Airway epithelial cell (primary cell): ENCODE measurements at places on chromosomes 3 and 15. TPM values are rescaled to one million over a fixed set of nuclear protein-coding genes. Genes with fewer than 3 reads are reported as not detected.

ARGFX gene
- total RNA-seq, result not detected in 2 replicates

SYNPR gene
- total RNA-seq, result not detected in 2 replicates

HES1 gene
- 95.4 and 109 TPM in 2 replicates for total RNA-seq

CYP1A1 gene
- 8.0 and 10.3 TPM in 2 replicates for total RNA-seq

SAMD7 gene
- not detected in 2 replicates for total RNA-seq

GOLGA8S gene
- total RNA-seq, result not detected in 2 replicates

ACTC1 gene
- not detected in 2 replicates for total RNA-seq

ZNF619 gene
- 2.3 and 3.7 TPM in 2 replicates for total RNA-seq

GOLGA8K gene
- 0.07 TPM in 1 of 2 replicates, not detected in the other for total RNA-seq

KLHL25 gene
- total RNA-seq, result 5.2 and 7.1 TPM in 2 replicates

FANCD2OS gene
- total RNA-seq, result 2.3 TPM in 1 of 2 replicates, not detected in the other

SLC12A8 gene
- 5.4 and 8.0 TPM in 2 replicates for total RNA-seq

PIGBOS1 gene
- total RNA-seq, result 4.3 and 9.5 TPM in 2 replicates
